ENCODE measurements at places on chromosomes 6 and 20. TPM values are rescaled to one million over a fixed set of nuclear protein-coding genes. Genes with fewer than 3 reads are reported as not detected.

The NINL gene
- total RNA-seq, result 16.3 TPM

The WFDC12 gene
- not detected for total RNA-seq

The CEP43 gene
- total RNA-seq, result 18.0 TPM

The MYBL2 gene
- total RNA-seq, result 0.26 TPM

The IYD gene
- not detected for total RNA-seq

All from fibroblast of lung (primary cell).